ENCODE measurements at places on chromosomes 13 and 19.

- DNase-seq: no peak
Measured at GRCh38 chr13:103289681-103290080, 223.5 kb upstream of the SLC10A2 start.

DNA sequence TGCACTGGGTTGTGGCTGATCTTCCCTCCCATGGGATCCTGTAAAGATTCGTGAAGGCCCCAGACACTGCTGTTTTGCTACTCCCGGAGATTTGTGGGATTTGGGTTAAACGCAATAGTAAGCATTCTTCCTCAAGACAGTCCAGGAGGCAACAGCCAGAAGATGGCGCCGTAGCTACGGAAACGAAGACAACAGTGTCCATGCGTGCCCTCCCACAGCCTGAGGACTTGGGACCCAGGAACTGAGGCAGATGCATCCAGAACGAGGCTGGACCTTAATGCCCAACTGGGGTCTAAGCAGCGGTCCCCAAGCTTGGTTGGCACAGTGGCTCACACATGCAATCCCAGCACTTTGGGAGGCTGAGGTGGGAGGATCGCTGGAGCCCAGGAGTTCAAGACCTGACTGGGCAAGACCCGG, 57.6 kb upstream of the ZNF507 start:
- no peak for DNase-seq

DNA sequence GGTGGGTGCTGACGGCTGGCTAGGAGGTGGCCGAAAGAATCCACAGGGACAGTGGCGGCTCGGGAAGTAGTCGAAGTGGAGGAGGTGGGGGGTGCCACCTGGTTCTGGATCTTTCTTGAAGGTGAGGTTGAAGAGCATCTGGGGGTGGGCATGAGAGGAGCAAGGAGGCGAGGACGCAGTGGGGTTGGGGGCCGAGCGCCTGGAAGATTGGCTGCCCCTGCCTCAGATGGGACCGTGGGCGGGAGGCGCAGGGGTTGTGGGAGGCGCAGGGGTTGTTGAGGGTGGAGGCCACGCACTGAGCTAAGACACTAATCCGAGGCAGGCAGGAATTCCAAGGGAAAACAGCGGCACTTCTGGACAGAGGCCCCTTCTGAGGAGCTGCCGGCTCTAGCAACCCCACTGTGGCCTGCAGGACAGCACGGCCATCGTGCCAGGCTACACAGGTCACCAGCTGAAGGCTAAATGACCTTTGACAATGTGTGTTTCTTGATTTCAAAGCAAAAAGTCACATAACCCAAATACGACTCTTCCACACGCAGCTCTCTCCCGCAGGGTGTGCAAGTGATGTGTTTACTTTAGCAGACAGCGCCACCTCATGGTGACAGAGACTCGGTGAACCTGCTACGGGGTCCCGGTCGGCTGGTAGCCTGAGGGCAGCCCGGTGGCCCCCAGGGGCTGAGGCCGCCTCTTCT, 44.1 kb upstream of the RANBP3 start:
- DNase-seq: no peak

DNA sequence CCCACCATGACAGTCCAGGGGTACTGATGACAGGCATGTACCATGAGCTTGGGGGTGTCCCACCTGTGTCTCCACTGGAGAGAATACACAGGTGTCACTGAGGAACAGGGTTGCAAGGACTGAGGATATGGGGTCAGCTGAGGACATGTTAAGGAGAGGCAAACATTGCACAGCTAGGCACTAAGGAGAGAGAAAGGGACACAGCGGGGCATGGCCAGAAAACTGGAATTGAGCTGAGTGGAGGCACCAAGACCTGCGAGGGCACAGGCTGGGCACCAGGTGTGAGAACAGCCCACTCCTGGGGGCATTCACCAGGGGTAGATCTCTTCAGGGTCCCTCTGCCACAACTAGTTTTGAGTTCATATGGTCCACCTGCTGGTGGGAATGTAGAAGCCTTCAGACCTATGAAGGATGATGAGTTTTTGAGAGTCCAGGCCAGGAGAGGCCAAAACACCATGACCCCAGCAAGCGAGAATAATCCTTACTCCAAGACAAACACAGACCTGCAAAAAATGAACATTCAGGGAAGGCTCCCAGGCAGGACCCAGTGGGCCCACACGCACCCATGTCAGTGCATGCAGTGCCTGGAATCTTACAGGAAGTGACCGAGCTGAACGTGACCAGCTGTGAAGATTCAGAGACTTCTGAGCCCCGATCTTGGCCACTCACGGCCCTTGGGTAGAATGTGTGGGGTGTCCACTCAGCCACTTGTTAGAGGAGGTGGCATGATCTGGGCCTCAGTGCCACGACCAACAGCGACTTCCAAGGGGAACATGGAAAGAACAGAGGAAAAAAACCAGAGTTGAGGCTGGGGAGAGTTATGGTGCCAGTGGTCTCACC, 1.4 kb upstream of the ZNF584 start:
- DNase-seq: no peak

- no peak for DNase-seq
Measured at GRCh38 chr19:55400281-55401087, 7.1 kb downstream of the UBE2S start.

GRCh38 chr19:18156841-18157464, 4.0 kb downstream of the PIK3R2 start:
- DNase-seq: no peak

- no peak for DNase-seq
Measured at GRCh38 chr19:10713317-10713716, 4.6 kb upstream of the DNM2 start.

DNA sequence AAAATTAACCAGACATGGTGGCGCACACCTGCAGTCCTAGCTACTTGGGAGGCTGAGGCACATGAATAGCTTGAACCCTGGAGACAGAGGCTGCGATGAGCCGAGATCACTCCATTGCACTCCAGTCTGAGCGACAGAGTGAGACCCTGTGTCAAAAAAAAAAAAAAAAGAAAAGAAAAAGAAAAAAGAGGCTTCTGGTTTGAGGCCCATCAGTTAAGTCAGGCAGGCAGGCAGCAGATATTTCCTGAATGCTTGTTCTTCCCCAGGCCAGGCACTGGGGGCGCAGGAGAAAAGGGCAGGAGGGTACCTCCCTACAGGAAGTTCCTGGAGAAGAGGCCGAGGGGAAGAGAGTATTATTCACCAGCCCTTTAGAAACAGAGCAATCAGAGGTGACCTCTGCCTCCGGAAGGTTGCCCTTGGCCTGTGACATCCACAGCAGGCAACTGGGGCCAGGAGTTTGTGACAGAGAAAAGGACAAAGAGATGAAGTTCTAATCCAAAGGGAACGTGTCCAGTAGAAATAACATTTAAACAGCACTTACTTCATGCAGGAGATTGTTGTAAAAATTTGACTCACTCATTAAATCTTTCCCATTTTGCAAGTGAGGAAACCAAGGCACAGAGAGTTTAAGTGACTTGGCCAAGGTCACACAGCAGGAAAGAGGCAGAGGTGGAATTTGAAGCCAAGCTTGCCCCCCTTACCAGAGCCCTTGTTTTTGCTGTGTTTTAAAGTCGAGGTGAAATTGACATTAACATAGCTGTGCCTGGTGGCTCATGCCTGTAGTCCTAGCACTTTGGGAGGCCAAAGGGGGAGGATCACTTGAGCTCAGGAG, 4.3 kb upstream of the RLN3 start:
- DNase-seq: no peak

GRCh38 chr19:41233748-41234240, 14.8 kb downstream of the AXL start:
- no peak for DNase-seq

- DNase-seq: no peak
Measured at GRCh38 chr19:6767081-6767356, 216 bp downstream of the SH2D3A start.

DNA sequence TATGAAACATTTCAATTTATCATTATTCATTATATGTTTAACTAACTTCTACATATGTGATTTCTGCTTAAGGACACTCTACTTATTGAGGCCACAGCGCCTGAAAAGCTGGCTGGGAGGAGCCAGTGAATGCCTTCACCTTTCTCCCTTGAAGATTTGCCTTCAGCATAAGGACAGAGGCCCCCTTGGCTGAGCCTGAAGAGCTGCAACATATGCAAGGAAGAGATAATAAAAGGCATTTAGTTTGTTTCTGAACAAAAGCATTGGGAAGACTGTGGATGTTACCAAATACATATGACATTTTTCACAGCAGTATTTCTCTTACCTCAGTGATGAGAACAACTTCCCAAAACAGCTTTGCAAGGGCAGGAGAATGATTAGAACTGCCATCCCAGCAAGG, 92.1 kb downstream of the ABCC4 start:
- DNase-seq: no peak

DNA sequence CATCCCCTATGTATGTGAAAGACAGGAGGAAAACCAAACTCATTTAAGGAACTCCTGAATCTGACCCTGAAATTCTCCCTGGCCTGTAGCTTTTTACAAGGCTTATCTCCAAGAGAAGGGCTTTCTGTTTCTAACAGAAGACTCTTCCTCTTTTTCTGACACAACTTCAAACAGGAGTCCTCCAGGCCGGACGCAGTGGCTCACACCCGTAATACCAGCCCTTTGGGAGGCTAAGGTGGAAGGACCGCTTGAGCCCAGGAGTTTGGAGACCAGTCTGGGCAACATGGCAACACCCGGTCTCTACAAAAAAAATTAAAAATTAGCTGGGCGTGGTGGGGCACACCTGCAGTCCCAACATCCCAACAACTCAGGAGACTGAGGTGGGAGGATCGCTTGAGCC, 41.9 kb downstream of the CARS2 start:
- no peak for DNase-seq

- DNase-seq: no peak
Measured at GRCh38 chr19:33273881-33274662, 28.3 kb downstream of the CEBPA start.

- no peak for DNase-seq
Measured at GRCh38 chr13:111531505-111531904, 211.1 kb downstream of the TEX29 start.

GRCh38 chr13:107216046-107216755, 648.3 kb upstream of the ARGLU1 start:
- no peak for DNase-seq

- DNase-seq: no peak
Measured at GRCh38 chr19:10615429-10616023, 9.8 kb upstream of the SLC44A2 start.

- DNase-seq: no peak
Measured at GRCh38 chr13:89455225-89455624, 1784.1 kb downstream of the SLITRK5 start.

GRCh38 chr19:45171211-45171623, 6.8 kb downstream of the TRAPPC6A start:
- DNase-seq: no peak

DNA sequence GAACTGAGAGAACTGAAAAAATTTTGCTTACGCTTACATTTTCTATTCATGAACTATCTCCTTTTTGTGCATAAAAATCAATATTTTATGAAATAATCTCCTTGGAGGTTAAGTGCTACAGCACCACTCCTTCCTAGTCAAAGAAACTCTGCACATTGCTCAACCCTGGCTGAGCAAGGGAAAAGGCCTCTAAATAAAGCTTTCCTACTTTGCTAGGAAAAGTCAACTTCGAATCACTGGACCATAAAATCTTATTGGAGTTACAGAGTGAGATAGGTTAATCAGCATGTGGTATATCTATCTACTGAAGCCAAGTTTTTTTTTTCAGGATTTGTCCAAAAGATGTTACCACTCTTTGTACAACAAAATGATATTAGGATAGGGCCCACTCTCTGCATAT, 57.5 kb upstream of the HMGB1 start:
- no peak for DNase-seq

- no peak for DNase-seq
Measured at GRCh38 chr19:49327878-49328544, 3.0 kb upstream of the SLC6A16 start.

DNA sequence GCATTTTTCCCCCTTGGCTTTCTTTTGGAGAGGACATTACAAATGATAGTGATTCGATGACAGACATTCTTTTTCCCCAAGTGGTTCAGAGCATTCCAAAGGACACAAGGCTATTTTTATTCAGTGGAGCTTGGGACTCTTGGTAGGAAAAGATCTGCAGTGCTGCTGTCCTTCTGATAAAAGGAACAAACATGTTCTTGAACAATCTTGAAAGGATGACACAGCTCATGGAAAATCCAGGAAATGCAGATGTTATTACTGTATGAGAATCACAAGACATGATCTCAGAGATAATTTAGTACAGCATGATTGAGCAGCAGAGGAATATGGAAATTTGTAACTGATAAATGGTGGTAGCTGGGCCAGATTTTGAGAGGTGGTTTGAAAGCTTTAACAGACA, 96.2 kb upstream of the RFC3 start:
- DNase-seq: no peak

GRCh38 chr13:81995316-81995715, 1654.4 kb upstream of the SPRY2 start:
- DNase-seq: no peak

- DNase-seq: peak; percentile 99
Measured at GRCh38 chr19:45455707-45456499, 11.9 kb upstream of the FOSB start.

Data from vagina (tissue), 2 donors.